ENCODE measurements at places on chromosomes 16 and 17.
A peak's percentile ranks its signal among the peaks of the same experiment; 100 is the strongest.

- no peak for DNase-seq
Observed at GRCh38 chr16:11673091-11674000, 5.1 kb downstream of the SNN start.

GRCh38 chr16:17318238-17318637 lies 152.5 kb downstream of the XYLT1 start:
- DNase-seq: peak; percentile 77

- DNase-seq: no peak
Observed at GRCh38 chr16:83046664-83047063, 419.9 kb downstream of the CDH13 start.

DNA sequence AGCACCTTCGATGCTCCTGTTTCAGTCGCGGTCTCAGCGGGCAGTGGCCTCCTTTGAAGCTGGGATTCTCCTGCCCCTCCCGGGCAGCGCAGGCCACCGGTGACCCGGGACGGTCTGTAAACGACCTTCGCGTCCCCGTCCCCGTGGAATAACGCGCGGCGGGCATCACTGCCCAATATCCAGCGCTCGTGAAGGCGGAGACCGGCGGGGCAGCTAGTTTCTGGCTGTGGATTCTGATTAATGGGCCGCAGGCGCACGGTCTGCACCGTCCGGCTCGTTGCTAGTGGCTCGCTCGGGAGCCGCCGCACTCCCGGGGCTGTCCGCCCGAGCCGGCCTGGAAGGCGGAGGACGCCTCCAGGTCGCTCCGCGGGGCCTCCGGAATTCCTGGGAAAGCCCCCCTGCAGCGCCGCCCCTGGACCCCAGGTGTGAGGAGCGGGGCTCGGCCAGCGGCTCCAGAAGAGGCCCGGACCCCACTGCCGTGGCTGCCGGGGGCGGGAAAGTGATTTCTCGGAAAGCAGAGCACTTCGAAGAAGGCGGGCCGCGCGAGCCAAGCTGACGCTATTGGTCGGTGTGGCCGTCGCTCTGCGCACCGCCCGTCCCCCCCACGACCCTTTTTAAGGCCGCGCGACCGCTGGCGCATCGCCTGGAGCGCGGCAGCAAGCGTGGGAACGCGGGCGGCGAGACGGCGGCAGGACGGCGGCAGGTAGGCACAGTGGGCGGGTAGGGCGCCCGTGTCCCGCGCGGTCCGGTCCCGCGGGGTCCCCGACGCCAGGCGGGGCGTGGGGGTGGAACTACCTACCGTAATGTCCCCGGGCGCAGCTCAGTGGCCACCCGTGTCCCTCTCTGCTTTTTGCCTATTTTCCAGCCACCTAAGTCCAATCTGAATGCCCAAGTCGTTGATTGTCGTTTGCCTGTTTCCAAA lies at the start of gene IRF8:
TSS of gene IRF8 (plus strand) at position 642 of the 922 bp plus-strand sequence. CDS start 3,854 bp downstream, outside the sequence.
- DNase-seq: peak; percentile 98

DNA sequence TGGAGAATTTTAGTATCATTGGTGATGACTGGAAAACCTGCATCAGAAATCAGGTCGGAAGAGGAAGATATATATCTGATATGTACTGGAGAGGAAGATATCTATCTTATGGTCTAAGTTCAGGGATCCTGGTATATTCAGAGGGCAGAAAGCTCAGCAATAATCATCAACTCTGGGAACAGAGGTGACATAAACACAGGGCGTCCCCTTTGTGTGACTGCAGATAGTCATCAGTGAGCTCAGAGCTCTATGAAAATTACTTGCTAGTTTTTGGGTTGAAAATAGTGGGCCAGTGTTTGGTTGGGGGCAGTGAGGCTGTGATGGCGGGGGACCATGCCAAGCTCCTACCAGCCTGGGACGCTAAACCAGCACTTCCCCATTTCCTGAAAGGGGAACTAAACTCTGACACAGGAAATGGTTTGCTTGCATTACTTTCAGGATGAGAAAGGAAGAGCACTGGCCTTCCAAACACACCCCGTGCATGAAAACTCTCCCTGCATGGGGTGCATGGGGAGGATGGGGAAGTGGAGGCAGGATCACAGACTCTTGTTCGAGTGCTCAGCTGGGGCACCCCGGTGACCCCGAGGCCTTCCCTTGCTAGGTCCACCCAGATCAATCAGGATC lies 15.8 kb downstream of the NOD2 start:
- peak; percentile 86 for DNase-seq

DNA sequence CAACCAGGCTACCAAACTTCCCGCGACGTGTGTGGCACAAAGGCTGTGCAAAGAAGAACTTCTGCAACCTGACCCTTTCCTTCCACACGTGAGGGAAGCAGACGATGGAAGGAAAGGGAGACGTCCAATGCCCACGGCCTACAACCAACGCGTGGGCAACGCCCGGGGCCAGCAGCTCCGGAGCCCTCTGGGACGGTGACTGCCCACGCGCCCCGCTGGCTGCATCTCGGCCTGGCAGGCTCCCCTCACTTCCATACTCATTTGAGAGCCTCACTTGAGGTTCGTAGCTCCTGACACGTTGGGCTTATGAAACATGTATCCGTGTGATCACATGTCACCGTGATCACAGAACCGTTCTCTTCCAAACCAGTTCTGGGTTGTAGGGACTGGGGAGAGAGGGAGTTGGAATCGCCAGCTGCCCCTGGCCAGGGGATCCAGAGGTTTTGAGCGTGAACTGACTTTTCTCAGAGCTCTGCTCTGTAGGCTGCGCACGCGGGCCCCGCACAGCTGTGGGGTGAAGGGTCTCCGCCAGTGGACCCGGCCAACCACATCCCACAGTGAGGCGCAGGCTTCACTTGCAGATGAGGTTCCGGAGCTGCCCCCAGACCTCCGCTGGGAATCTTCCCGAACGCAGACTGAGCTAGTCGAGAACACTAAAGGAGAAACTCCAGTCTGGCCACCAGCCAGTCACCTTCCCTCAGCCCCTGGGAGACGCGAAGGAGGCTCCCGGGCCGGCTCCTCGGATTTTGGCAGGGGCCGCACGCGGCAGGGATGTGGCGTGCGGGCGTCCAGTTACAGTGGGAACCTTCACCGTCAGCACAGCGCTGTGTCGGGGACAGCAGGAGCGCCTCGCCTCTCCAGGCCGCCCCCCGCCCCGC lies 1.0 kb downstream of the LMF1 start:
- DNase-seq: peak; percentile 26

- no peak for DNase-seq
Observed at GRCh38 chr16:25036561-25036960, 21.4 kb upstream of the ARHGAP17 start.

DNA sequence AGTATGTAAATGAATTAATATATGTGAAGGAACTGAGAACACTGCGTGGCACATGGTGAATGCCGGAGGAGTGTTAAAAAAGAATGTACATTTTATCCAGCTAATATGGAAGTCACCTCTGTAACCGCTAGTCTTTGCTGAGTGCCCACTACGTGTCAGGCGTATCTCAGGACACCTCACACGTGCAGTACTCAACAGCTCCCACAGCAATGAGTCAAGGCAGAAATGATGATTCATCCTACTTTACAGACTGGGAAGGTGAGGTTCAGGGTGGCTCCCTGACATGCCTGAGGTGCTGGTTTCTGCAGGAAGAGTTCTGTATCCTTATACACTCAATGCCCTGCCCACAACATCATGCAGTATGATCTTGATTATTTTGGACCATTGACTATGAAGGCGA lies 487.0 kb downstream of the HAPSTR1 start:
- no peak for DNase-seq

- DNase-seq: no peak
Observed at GRCh38 chr17:1256699-1257098, 13.5 kb upstream of the BHLHA9 start.

GRCh38 chr17:10337976-10338375 lies 34.8 kb downstream of the MYH13 start:
- DNase-seq: no peak

- peak; percentile 20 for DNase-seq
Observed at GRCh38 chr17:3845291-3845620, 790 bp downstream of the NCBP3 start.

GRCh38 chr17:32609085-32609484 lies 122.3 kb downstream of the CDK5R1 start:
- DNase-seq: peak; percentile 58

DNA sequence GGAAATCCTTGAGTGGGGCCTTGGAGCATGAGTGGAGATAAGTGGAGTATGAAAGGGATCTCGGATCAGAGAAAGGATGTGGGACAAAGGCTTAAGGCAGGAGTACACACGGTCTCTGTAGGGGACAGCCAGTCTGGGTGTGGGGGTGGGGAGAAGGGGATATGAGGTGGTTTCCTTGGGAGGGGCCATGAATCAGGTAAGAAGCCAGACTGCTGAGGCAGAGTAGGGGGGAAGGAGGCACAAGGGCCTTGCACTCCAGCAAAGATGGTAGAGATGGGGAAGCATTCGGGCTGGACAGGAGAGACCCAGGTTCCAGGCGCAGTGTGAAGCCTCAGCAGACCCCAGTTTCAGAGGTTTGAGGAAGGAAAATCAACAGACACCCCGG lies 1.6 kb downstream of the HSD11B2 start:
- no peak for DNase-seq

DNA sequence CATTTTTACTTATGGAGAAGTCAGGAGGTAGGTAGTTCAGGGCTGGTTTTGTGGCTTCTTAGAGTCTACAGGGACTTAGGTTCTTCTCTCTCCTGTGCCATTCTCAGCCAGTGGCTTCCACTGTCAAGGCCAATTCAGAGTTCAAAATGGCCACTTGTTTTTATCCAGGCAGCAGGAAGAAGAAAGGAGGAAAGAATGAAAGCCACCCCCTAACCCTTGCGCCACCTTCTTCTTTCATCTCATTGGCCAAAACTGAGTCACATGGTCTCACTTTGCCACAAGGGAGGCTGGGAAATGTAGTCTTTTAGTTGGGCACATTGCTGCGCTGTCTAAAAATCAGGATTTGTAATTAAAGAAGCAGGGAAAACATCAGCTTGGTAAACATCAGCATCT lies 60.8 kb upstream of the MED9 start:
- peak; percentile 62 for DNase-seq

- no peak for DNase-seq
Observed at GRCh38 chr17:82092628-82092994, 5.4 kb downstream of the FASN start.

DNA sequence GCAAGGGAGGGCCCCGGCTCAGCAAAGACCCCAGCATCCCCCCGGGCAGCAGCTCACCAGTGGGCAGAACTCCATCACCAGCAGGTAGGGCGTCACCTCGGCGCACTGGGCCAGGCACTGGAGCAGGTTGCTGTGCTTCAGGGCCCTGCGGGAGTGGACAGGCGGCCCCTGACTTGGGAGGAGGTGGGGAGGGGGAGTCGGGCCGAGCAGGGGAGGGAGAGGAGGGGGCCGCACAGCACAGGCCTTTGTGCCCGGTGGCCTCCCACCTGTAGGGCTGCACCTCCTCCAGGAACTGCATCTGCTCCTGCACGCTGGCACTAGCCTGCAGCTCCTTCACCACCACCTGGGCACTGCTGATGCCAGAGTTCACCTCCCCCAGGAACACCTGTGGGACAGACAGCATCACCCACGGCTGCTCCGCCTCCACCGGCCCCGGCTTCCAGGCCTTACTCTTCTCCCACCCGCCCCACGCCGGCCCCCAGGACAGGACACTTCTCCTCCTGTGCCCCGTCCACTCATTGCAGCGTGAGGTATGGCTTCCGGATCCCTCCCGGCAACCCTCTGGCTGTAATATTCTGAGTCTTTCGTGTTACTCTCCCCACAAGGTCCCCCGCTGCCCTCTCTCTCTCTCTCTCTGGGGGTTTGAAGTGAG lies 37.7 kb upstream of the PVALEF start:
- DNase-seq: no peak

DNA sequence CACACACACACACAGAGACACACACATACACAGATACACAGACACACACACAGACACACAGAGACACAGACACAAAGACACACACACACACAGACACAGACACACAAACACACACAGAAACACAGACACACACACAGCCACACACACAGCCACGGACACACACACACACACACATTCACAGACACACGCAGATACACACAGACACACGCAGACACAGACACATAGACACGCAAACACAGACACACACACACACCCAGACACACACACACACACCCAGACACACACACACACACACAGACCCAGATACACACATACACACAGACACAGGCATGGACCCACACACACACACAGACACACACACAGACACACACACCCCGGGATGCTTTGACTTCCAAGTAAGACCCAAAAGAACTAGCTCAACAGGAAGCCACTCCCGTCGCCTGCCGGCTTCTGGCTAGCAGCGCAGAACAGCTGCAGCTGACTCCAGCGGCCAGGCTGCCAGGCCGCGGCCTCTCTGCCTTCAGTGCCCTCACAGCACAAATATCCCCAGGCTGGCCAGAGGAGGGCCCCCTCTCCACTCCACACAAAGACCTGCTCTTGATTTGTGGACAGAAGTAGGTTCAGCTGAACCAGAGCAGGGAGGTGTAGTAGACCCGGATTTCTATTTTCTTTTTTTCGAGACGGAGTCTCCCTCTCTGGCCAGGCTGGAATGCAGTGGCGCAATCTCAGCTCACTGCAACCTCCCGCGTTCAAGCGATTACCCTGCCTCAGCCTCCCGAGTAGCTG lies 6.0 kb upstream of the CHRNE start:
- DNase-seq: peak; percentile 91

GRCh38 chr16:10228779-10229178 lies 46.6 kb upstream of the GRIN2A start:
- DNase-seq: no peak

Data from suppressor macrophage treated with lipopolysaccharide for 1 hour (primary cell).